Activated naive CD8-positive, alpha-beta T cell treated with anti-CD3 and anti-CD28 coated beads, Interleukin-2, amount 50 U/mL, for 24 hours (primary cell): ENCODE measurements at places on chromosomes 11 and 22.

DNA sequence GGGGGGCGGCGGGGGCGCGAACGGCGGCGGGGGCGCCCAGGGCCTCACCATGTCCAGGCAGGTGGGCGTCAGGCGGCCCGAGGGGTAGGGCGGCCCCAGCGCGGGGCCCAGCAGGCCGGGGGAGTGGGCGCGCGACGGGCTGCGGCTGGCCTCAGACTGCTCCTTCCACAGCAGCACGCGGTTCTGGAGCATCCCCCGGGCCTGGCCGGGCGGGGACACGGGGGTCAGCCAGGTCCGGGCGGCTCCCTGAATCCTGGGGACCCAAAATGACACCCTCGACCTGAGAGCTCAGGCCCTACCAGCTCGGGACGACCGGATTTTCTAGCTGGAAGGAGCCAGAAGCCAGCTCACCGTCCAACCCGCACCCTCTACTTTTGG lies 5.5 kb upstream of the SLC16A8 start:
- no peak for DNase-seq
- H3K36me3 ChIP-seq: no peaks in the 10 kb centered on the region
- H3K4me1 ChIP-seq: no peaks in the 10 kb centered on the region
- no peak overlapping the region for H3K27ac ChIP-seq

GRCh38 chr11:69376155-69377028 lies 82.4 kb downstream of the MYEOV start:
- H3K36me3 ChIP-seq: no peaks in the 10 kb centered on the region
- H3K27me3 ChIP-seq: peaks cover 6% of the 10 kb centered on the region
- no peak overlapping the region for H3K4me3 ChIP-seq

- DNase-seq: no peak
- peak overlapping the region; percentile 65 for H3K4me3 ChIP-seq
- H3K27me3 ChIP-seq: peaks cover 54% of the 10 kb centered on the region
- H3K27ac ChIP-seq: no peak overlapping the region
- H3K4me1 ChIP-seq: peaks cover 9% of the 10 kb centered on the region
These were observed 635 bp downstream of the SCARF2 start for GRCh38 chr22:20436768-20437612.

GRCh38 chr11:100925935-100926334 lies 203.7 kb downstream of the PGR start:
- no peak overlapping the region for H3K4me3 ChIP-seq
- no peak for DNase-seq
- H3K27ac ChIP-seq: no peak overlapping the region
- no peaks in the 10 kb centered on the region for H3K36me3 ChIP-seq
- peaks cover 4% of the 10 kb centered on the region for H3K4me1 ChIP-seq

- no peaks in the 10 kb centered on the region for H3K27me3 ChIP-seq
- no peak overlapping the region for H3K27ac ChIP-seq
- H3K36me3 ChIP-seq: peaks cover 34% of the 10 kb centered on the region
- DNase-seq: no peak
These were observed 22.0 kb upstream of the TFIP11 start for GRCh38 chr22:26534171-26534855.

DNA sequence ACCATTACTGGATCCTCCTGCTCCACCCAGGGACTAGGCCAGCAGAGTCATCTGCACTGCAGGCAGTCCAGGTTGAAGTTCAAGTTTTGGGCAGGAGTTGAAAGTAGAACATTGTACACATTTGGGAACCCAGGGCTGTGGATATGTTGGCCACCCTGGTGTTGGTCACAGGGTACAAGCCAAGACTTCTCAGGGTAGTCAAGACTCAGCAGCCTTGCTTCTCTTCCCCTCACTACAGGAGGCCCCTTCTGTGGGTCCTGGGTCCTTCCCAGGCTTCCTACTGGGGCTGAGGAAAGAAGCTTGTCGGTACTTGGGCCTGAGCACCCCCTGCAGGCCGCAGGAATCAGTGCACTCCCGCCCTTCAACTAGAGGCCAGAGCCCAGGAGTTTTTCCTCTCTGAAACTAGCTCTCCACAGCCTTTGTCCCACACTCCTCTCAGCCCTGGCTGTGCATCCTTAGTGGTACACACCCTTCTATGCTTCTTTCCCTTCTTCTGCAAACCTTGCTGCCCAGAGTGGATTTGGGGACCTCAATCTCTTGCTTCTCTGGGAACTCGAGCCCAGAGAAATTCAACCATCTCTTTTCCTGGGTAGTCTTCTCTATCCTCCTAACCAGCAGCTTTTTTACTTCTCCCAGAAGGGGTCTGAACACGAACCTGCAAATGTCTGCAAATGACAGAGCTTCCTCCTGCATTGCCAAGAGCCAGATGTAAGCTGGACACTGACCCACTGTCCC lies 2.6 kb upstream of the HPX start:
- peak; percentile 61 for DNase-seq
- H3K4me3 ChIP-seq: no peak overlapping the region
- H3K27ac ChIP-seq: no peak overlapping the region
- H3K36me3 ChIP-seq: no peaks in the 10 kb centered on the region
- no peaks in the 10 kb centered on the region for H3K4me1 ChIP-seq

- H3K36me3 ChIP-seq: no peaks in the 10 kb centered on the region
- H3K27me3 ChIP-seq: peaks cover 4% of the 10 kb centered on the region
- no peak overlapping the region for H3K27ac ChIP-seq
- DNase-seq: no peak
- no peak overlapping the region for H3K4me3 ChIP-seq
These were observed 36.7 kb downstream of the ISX start for GRCh38 chr22:35102663-35103062.

- no peak for DNase-seq
- peak overlapping the region; percentile 12 for H3K27ac ChIP-seq
- H3K36me3 ChIP-seq: peaks cover 4% of the 10 kb centered on the region
- no peak overlapping the region for H3K4me3 ChIP-seq
- H3K4me1 ChIP-seq: peaks cover 81% of the 10 kb centered on the region
These were observed 103.8 kb downstream of the STIM1 start for GRCh38 chr11:3959015-3959902.

DNA sequence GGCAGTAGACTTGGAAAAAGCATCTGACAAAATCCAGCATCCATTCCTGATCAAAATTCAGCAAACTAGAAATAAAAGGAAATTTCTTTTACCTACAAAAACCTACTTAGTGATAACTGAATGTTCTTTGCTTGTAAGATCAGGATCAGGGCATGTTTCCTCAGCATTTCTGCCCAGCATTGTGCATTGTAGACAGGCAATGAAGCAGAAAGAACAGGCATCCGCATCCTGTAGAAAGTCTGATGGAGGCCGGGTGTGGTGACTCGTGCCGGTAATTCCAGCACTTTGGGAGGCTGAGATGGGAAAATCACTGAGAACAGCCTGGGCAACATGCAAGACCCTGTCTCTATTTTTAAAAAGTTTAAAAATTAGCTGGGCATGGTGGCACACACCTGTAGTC lies 32.5 kb upstream of the PANX2 start:
- H3K27ac ChIP-seq: no peak overlapping the region
- H3K4me1 ChIP-seq: no peaks in the 10 kb centered on the region
- H3K27me3 ChIP-seq: peaks cover 13% of the 10 kb centered on the region
- no peak for DNase-seq
- H3K4me3 ChIP-seq: no peak overlapping the region
- H3K36me3 ChIP-seq: no peaks in the 10 kb centered on the region
